Small intestine (tissue), 16 donors: ENCODE measurements at places on chromosomes 16 and 17.

DNA sequence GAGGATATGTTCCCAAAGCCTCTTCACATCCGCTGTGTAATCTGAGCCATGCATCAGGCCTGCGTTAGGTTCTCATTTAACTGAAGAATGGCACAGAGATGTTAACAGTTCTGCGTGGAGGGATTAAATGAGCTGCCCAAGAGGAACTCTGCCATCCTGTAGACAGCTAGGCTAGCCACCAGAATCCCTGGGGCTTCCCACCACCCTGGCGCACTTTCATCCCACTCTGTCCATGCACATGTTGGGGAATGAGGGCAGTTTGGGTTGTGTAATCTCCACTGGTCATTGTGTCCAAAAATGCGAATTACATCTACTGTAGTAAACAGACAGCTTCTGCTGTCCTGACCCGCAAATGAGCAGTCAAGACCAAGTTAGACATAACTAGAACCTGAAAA is 1.0 kb upstream of the GLG1 start:
- DNase-seq = no peak

- peak; percentile 36 for DNase-seq
Observed at GRCh38 chr16:88532434-88533241, 37.6 kb upstream of the ZC3H18 start.

GRCh38 chr16:80200079-80200478 is 340.7 kb upstream of the DYNLRB2 start:
- DNase-seq = no peak

DNA sequence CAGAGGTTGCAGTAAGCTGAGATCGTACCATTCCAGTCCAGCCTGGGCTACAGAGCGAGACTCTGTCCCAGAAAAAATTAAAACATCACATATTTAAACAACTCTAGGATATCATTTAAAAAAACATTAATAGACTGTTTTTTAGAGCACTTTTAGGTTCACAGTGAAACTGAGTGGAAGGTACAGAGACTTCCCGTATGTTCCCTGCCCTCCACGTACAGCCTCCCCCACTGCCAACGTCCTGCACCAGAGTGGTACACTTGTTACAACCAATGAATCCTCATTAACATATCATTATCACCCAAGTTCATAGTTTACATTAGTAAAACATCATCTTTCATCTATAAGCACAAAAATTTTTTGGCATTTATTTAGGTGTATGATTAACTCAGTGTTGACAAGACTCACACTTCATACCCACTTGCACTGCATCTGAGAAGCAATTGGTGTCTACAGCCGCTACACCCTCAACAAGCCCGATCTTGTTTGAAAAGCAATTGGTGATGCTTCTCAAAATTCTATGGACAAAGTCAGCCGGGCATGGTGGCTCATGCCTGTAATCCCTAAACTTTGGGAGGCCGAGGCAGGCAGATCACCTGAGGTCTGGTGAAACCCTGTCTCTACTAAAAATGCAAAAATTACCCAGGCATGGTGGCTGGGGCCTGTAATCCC is 39.9 kb upstream of the STH start:
- DNase-seq = no peak

GRCh38 chr17:2547176-2547575 is 35.5 kb upstream of the METTL16 start:
- peak; percentile 30 for DNase-seq

- no peak for DNase-seq
Observed at GRCh38 chr16:58654560-58655214, 25.1 kb upstream of the CNOT1 start.

GRCh38 chr17:63985387-63986140 is 12.6 kb upstream of the PRR29 start:
- no peak for DNase-seq

- DNase-seq = no peak
Observed at GRCh38 chr17:55672585-55673501, 49.8 kb downstream of the TMEM100 start.

DNA sequence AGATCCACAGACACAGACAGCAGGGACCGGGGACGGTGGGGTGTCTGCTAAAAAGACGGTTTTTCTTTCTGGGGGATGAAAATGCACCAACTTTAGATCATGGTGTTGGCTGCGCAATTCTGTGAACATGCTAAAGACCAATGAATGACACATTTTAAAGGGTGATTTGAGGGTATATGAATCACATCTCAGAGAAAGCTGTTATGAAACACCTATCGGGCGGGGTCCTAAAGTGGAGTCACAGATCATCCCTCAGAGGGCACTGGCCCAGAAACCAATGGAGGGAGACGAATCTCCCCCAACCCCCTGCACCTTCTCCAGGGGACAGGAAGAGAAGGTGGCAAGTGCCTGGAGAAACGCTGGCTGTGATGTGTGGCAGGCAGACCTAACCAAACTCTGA is 26.0 kb downstream of the KLHDC4 start:
- DNase-seq = no peak

GRCh38 chr16:4981473-4981872 is 23.3 kb downstream of the SEC14L5 start:
- DNase-seq = no peak

DNA sequence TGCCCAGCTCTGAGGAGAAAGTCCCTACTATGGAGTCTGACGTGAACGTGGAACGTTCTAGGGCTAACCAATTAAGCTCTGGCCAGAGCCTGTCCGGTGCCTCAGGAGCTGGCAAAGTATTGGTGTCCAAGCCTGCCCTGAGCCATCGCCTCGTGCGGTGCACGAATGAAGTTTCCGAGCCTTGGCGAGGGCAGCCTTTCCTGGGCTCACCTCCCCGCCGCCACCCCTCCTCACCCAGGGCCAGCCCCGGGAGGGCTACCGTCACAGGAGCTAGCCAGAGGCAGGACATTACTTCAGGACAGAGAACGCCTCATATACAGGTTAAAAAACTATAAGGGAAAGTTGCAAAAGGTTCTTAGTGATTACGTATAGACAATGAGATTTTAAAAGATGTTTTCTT is 23.6 kb upstream of the TRAP1 start:
- DNase-seq = no peak

DNA sequence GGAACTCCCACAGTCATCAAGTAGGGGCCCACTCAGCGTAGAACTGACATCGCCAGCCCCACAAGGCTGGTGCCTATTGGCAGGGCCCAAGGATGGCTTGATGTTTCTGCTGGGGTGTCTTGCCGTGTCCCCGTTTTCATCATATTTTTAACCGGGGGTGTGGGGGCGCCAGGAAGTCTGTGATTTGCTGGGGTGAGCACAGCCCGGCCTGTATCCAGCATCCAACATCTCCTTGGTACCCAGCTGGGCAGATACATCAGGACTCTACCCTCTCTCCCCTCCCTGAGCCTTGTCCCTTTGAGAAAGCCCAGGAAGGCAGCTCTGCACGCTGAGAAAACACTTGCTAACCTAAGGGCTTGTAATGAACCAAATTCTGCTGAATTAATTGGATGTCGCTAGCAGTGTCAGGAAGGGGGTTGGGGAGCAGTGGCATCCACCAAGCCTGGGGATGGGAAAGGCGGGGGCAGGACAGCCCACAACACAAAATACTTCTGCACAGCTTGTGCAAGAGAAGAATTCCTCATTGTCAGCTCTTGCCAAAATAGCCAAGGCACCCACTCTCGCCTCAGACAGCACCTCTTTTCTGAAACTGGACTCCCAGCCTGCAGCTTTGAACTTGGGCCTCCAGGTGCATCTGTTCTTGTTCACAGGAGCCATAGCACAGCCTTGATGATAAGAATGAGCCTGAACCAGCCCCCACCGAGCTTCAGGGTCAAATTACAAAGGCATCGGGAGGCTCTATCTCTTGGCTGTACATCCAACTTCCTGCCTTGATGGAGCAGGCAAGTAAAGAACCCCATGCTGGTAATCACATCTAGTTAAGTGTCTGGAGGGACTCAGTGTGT is 63.7 kb upstream of the LYRM9 start:
- DNase-seq = peak; percentile 38

DNA sequence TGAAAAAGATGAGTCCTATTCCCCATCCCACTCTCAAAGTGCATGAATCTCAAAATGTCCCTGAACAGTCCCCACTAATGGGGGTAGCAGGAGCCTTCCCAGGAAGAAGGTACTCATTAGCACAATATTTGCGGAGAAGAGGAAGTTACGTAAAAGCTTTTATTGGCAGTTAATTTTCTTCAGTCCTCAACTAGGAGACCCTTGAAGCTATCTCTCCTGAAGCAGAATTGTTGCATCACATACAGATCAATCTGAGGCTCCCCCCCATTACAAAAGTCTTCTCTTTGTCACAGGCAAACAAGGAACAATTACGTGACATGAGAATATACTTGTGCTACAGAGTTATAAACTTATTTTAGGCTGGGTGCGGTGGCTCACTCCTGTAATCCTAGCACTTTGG is 14.2 kb downstream of the SLFN12L start:
- no peak for DNase-seq

DNA sequence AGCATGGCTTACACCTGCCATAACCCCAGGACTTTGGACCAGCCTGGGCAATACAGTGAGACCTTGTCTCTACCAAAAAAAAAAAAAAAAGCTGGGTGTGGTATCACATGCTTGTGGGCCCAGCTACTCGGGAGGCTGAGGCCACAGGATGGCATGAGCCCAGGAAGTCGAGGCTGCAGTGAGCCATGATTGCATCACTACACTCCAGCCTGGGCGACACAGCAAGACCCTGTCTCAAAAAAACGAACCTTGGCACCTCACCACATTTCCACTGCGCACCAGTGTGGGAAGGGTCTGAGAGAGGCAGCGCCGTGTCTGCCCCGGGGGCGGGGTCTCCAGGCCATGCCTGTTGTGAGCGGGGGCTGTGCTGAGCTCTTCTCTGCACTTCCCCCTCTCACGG is 6.3 kb downstream of the ACSF3 start:
- DNase-seq = peak; percentile 92

DNA sequence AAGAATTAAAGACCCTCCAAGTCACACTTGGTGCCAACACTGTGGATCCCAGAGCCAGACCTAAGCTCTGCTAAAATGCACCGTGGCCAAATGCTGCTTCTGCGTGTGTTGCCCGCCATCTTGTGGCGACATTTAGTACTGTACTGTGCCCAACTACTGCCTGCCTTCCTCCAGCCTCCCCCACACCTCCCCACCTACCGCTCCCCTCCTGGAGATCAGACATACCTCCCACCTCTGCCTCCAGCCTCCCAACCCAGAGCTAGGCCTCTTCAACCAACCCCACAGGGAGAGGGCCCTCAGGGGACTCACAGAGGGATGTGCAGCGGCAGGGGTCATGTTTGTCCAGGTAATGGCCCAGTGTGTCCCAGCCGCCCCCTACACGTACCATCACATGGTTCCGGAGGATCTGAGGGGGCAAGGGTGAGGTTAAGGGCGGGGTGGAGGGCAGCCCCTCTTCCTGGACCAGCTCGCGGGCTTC is 5.5 kb downstream of the GAS2L2 start:
- DNase-seq = peak; percentile 79

DNA sequence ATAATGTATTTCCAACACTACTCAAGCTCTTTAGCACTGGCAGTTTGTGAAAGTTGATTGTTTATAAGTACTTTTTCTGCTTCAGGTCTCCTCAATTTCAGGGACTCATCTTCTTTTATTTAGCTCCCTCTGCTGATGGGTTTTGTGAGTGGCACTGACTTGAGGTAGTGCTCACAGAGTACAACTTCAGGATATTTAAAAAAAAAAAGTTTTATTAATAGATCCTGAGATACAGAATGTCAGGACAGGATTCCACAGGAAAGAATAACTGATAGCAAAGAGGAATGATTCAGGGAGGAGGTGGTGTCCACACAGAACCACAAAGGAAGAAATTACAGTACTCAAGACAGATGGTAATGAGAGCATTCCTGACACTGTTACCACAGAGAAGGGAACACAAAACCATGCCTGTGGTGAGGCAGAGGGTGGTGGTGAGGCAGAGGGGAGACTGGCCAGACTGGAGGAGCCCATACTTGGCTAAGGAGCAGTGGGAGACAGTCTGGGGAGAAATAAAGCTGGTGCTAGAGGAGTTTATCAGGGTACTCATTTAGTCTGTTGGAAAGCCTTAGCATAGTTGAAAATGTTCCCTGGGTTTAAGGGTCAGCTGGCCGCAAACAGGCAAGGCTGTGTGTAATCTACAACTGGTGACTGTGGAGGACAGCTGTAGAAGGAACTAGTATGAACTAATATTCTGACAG is 63.7 kb downstream of the SPAG9 start:
- peak; percentile 64 for DNase-seq

- no peak for DNase-seq
Observed at GRCh38 chr16:85624646-85625045, 11.5 kb downstream of the GSE1 start.

- peak; percentile 92 for DNase-seq
Observed at GRCh38 chr17:41579484-41580243, 7.0 kb downstream of the KRT14 start.

DNA sequence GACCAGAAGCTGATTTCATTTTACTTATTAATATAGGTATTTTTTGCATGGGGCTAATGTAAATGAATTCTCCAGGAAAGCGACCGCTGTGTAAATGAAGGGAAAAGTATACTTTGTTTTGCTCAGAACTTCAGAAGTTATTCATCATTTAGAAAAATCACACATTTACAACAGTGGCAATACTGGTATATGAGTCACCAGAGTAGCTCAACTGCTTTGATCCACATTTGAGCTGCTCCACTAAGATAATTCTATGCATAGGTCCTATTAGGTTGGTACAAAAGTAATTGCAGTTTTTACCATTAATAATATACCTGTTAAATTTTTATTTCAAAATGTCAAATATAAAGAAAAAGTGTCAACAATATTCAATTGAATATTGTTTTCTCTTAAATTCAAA is 22.9 kb upstream of the DYNLRB2 start:
- DNase-seq = no peak

DNA sequence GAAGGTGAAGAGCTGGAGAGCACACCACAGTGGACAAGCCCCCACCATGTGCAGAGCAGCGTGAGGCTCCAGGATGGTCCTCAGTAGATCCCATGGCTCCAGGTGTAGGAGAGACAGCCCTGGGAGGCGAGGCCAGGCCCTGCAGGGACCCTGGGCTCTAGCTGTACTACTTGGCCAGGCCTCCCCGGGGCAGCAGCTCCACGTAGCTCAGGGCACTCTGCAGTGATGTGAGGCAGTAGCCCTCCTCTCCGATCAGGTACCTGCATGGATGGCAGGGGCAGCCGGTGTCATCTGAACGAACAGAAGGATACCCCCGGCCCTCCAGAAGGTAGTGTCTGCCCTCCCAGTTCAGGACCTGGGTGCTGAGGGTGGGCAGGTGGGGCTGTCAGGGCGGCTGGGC is 6.2 kb upstream of the SPATA2L start:
- DNase-seq = no peak

DNA sequence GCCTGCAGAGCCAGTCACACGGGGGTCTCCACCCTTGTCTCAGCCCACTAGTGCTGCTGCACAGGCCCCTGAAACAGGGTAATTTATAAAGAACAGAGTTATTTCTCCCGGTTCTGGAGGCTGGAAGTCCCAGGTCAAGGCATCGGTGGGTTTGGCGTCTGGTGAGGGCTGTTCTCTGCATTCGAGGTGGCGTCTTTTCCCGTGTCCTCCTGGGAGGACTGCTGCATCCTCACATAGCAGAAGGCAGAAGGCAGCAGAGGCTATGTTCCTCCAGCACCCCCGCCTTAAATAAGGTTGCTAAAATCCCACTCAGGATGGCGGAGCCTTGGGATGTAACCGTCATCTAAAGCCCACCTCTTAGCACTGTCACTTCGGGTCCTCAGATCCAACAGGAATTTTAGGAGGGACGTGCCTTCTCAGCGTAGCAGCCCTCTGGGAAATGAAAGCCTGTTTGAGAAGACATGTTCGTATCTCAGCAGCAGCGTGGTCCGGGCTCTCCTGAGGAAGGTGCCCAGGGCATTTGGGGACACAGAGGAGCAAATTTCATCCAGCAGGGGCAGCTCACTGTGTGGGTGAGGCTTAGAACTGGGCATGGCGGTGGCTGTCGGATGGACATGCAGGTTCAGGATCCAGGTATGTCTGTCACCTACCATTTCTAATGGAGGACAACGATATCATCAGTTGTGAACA is 221.6 kb upstream of the CHMP6 start:
- DNase-seq = no peak

GRCh38 chr16:61295311-61295710 is 740.9 kb downstream of the CDH8 start:
- no peak for DNase-seq
